Stimulated activated CD4-positive, alpha-beta T cell treated with anti-CD3 and anti-CD28 coated beads, Interleukin-2, amount 100 ng/mL, for 4 hours (primary cell): ENCODE measurements at places on chromosomes 7 and 10.

- DNase-seq, result no peak
These were observed 108.3 kb downstream of the AHR start for GRCh38 chr7:17406738-17407137.

DNA sequence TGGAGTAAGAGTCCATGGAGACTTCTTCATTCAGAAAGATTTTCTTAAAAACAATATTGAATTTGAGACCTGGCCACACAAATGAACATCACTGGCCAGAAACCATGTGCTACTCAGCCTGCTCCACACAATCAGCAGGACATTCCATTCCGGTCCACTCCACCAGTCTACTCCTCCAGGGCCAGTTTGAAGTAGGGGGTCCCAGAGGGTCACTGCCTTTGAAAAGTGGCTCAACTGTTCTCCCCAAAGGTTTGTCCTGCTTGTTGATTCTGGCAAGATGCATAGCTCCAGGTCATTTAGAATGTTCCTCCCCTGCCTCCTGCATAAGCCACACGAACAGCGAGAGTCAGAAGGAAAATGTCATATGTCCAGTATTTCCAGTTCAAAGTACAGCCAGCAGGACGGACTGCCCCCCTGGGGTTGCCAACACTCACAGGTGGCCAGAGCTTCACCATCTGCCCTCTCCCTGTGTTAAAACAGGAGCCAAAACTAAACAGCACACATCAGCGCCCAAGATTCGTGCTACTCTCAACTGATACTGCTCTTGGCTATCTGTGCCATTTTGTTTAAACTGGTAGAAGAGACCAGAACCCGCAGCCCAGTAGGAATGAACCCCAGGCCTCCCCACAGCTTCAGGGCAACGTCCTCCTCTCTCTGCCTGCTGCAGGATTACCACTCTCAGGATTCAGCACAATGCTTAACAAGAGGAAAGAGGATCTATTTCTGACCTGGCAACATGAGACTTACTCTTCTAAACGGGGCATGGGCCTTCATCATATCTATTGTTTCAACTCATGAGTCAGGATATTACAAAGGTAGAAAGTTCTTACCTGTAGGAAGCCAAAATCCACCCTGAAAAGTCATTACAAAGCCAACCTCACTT, 11.3 kb downstream of the GRB10 start:
- DNase-seq, result no peak

- DNase-seq, result no peak
These were observed 47.4 kb upstream of the LRRN3 start for GRCh38 chr7:111043561-111043960.

DNA sequence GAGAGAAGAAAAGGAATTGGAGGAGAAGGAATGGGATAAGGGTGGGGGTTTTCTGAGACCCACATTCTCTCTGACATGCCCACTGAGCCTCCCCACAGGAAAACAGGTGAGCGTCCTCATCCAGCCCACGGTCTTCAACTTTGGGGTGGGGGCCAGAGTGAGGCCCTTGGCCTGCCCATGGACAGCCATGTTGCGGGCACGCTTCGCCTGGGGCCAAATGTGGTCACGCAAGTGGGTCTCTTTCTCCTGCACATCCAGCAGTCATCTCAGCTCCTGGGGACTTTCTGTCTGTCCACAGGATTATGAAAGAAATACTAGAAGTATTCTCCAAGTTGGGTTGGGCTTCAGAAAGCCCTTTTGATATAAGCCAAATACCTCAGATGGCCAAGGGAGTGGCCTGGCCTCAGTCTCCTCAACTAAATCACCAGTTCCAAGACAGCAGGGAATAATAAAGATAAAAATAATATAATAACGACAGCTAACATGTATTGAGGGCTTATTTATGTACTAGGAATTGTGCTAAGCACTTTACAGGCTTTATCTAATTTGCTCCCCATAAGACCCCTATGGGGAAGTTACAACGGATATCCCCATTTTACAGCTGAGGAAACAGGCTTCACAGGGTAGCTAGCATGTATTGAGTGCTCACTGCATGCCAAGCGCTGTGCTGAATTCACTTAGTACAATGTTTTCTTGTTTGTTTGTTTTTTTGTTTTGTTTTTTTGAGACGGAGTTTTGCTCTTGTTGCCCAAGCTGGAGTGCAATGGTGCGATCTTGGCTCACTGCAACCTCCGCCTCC, 57.2 kb upstream of the LBX1 start:
- no peak for DNase-seq

- DNase-seq, result no peak
These were observed 7.8 kb downstream of the KCND2 start for GRCh38 chr7:120280743-120281142.

- no peak for DNase-seq
These were observed 99.4 kb downstream of the MKX start for GRCh38 chr10:27646194-27646593.

GRCh38 chr7:47561715-47562446, 20.0 kb downstream of the TNS3 start:
- DNase-seq, result no peak

DNA sequence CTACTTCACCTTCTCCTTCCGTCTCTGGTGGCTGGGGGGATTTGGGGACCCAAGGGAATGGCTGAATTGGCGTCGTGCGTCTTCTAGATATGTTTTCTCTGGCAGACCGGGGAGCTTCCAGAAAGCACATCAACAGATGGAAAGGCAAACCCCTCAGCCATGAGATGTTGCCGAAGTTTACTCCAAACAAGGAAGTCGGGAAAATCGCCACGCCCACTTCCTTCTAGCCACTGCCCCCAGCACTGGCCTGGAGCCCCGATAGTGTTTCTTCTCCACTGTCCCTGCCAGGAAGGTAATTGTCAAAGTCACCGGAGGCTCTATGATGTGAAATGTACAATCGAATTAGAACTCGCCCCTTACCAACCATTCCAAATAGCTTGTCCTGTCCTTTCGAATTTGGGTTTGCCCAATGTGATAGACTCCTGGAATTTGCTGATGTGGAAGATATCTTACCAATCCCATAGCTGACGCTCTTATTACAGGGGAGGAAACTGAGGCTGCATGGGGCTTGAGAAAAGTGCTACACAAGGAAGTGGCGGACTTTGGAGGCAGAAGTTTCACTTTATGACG, 191.0 kb downstream of the LSM5 start:
- DNase-seq, result no peak

- no peak for DNase-seq
These were observed 7.5 kb downstream of the CPA1 start for GRCh38 chr7:130387628-130388403.

DNA sequence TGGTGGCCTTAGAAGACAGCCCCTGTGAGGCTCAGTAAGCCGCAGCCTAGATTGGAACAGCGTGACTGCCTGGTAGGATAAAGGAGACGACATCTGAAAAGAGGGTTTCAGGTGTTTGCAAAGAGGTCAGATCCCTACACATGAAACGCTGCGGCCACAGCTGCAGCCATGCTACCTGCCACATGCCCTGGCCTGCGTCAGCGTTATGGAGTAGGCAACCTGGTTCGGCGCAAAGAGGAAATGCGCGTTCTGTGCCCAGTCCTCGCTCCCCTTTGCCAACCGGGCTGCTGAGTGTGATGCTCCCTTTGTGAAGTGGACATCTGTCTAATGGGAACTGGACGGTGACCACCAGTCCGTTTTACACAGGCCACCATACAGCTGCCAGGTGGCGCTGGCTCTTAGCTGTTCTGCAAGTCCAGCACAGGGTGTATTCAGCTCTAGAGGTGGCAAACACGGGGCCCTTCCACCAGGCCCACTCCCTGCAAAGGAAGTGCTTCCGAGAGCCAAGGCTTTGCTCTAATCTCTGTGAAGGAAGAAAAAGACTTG, 160.3 kb downstream of the CELF2 start:
- no peak for DNase-seq

DNA sequence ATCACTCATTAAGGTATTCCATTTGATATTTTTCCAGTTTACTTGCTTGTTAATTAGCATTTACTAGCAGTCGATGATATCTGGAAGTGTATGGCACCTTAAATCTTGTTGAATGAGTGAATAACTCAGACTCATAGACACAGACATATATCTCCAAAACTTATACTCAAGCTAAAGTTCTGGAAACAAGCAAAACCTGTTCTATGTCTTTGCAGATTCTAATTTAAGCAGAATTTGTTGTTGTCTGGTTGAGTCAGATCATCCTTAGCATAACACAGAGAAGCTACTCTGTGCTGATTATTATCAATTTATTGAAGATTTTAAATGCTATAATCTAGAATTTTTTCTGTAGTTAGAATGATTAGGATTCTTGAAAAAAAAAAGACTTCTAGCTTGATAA, 296.2 kb downstream of the MDFIC start:
- DNase-seq, result no peak

DNA sequence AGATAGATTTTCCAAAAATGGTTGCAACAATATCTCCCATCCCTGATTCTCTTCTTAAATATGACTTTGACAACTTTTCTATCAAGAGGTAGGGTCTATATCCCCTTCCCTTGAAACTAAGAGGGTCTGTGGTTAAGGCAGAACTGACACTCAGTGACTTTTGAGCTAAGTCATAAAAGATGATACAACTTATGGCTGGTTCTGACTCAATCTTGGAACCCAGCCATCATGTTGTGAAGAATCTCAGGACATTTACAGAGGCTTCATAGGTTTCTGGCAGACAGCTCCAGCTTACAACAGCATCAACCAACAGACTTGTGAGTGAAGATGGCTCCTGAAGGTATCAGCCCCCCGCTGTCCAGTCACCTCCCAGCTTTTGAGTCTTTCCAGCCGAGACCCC, 203.5 kb downstream of the RNLS start:
- no peak for DNase-seq

- DNase-seq, result no peak
These were observed 199.8 kb downstream of the EBF3 start for GRCh38 chr10:129764011-129764900.

DNA sequence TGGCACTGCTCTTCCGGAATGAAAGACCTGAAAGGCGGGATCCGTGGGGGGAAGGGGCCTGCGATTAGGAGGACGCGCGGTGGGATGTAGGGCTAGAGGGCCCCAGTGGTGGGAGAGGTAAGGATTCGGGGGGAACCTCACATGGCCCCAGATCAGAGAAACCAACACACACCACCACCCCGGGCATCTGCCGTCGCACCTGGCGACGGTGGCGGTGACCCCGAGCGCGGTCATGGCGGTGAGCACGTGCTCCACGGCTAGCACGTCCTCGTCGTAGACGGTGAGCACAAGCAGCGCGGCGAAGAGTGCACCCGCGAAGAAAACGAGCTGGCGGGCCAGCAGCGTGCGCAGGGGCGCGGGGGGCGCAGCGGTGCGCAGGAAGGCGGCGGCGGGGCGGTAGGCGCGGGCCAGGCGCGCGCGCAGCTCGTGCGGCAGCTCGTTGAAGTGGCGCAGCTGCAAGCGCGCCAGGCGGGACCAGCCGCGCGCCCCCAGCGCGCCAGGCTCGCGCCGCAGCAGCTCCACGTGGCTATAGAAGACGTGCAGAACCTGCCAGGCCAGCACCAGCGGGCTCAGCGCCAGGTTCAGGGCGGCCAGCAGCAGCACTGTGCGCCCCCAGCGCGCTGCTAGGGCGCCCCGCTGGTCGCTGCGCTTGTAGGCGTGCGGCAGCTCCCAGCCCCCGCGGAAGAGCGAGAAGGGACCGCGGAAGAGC, 5.7 kb downstream of the ATG9B start:
- DNase-seq, result no peak

- DNase-seq, result no peak
These were observed 211.2 kb downstream of the GLI3 start for GRCh38 chr7:42025635-42026375.

DNA sequence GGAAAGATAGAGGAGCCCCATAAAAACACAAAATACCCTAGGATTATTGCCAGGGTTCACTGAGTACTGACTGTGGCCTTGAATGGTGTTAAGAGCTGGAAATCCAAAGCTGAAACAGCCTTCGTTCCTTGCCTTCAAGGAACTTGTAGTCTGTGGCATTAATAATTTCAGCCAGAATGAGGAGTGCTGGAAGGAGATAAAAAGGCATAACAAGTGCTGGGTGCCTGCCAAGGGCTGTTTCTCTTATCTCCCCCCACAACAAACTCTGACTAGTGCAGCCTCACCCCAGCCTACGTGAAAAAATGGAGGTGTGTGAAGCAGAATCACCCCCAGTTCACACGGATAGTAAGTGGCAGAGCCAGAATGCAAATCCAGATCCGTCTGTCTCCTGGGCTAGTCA, 199.1 kb upstream of the LYZL2 start:
- DNase-seq, result no peak

- no peak for DNase-seq
These were observed 35.3 kb downstream of the SLC16A9 start for GRCh38 chr10:59674215-59674836.

DNA sequence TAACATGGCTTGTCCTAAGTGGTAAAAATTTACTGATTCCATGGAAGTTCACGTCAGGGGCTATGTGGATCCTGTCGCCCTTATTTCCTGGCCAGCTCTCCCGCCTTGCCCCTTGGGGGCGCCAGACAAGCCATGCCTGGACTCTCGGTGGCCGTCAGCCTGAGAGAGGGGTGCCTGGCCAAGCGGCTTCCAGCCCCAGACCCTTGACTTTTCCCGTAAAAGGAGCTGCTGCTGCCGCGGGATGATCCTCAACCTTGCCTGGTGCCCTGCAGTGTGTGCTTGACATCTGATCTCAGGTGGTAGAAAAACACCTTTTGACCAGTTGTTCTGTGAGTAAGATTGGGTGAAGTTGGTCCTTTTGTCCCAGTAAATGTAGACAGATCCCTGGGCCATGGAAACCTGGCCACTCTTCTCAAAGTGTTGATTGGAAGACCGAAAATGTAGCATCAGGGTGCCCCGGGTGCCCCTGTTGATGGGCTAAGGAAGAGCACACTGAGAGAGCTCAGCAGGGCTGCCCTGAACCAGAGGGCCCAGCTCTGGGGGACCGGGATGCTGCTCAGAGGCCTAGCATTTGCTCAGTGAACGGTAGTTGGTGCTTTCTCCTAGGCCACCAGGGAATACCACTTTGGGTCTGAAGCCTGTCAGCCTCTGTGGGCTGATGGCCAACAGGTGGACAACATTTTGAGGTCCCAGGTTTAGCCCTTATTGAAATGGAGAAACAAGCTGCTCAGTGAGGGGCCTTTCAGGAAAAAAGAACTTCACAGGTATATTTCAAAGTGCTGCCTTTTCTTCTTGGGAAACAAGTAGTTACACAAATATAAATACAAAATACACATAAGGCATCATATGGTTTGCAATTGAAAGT, 162.5 kb downstream of the LRMDA start:
- DNase-seq, result no peak

DNA sequence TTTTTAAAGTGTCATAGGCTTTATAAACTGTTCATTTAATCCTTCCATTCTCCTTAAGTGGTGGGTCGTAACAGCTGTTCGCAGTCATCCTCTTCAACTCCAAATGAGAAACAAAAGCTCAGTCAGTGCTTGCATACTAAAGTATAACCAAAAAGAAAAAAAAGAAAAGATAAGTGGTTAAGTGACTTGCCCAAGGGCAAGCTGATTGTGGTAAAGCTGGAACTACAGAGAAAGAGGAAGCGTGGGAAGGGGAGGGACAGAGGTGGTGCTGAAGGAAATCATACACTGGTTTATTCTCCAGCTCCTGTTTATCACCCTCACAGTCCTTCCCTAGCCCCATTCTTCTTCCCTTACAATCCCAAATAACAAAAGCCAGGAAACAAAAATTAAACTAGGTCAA, 29.6 kb downstream of the IDE start:
- no peak for DNase-seq

DNA sequence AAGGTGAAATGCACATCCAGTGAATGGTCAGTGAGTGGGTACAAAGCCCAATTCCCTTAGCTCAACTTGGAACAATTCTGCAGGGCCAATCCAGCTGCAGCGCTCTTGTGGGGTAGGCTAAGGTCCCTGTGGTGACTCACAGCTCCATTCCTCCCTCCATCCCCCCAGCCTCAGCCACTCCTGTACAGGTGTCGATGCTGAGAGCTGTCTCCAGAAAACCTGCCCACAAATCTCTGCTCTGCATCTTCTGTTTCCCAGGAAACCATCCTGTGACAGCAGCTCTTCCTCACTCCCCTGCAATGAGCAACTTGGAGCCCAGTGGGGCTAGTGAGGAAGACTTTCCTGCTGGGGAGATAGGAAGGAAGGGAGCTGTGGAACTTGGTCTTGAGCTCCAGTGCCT, 244.7 kb upstream of the GPR26 start:
- DNase-seq, result no peak
